ENCODE measurements at places on chromosomes 5 and 9.

DNA sequence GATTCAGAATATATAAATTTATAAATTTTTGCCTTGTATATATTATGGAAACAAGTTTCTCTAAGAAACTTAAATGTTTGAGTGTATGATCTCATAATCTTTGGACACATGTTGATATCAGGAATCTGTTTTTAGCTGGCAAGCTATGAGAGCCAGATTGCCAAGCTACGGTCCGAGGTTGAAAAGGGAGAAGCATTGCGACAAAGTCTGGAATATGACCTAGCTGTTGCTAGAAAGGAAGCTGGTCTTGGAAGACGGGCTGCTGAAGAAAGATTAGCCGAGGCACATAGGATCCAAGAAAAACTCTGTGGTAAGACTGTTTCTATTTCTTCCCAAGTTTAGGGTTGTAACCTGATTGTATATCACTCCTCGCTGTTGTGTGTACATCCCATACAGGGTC, 25.9 kb downstream of the CCDC171 start:
- DNase-seq: no peak

- DNase-seq: no peak
Observed at GRCh38 chr9:134329886-134330285, 3.6 kb downstream of the RXRA start.

DNA sequence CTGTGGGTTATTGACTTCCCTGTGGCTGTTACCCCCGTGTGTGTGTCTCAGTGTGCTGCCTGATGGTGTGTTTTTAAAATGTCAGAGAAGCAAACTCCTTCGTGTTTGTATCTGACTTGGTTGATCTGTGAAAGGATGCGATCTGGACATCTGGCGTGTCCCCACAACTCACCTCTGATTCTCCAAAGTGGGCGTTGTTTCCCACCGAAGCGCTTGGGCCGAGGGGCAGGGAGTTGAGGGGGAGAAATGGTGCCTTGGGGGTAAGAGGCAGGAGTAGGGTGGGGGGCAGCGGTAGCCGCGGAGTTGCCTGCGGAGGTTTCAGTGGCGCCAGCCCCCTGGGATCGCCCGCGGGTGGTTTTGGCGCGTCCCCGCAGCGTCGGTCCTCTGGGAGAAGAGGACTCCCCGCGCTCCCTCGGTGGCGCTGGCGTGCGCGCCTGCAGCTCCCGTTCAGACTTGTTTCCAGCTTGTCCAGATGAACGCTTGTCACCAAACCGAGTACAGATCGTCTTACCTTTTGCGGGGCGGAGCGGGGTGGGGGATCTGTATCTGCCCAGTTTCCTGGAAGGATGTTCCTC, 1.1 kb downstream of the MAST4 start:
- no peak for DNase-seq

- no peak for DNase-seq
Observed at GRCh38 chr9:110626101-110626829, 42.3 kb upstream of the MUSK start.

DNA sequence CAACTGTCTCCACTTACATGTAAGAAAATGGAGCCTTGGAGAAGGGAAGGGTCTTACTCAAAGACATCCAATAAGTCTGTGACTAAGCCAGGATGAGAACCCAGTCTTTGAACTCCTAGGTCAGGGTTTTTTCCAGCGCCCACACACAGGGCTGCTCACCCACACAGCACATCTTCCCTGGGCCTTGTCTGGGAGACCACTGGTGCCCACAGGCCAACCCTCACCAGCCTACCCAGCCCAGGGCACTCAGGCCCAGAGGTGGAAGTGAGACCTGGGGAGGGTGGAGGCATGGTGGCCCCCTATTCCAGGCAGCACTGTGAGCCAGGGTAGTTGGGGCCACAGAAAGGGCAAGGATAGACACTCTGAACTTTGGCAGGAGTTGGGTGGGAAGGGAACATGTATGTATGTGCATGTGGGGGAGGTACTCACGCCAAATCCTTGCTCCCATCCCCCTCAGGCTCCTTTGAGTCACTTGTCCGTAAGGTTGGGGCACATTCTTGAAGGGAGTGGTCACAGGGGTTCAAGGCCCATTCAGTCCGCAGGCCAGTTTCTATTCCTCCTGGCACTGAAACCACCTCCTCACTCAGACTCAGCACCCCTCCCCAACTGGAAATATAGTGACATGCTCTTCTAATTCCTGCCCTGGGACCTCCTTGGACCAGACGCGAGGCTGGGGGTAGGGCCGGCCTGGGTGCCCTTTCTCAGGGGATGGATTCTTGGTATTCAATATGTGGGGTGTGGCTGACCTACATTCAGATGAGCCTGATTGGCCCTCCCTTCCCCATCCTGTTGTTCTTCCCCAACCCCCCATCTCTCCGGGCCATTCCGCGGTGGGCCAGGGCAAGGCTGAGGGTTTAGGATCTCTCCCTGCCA, 2.9 kb upstream of the SLC4A9 start:
- no peak for DNase-seq

DNA sequence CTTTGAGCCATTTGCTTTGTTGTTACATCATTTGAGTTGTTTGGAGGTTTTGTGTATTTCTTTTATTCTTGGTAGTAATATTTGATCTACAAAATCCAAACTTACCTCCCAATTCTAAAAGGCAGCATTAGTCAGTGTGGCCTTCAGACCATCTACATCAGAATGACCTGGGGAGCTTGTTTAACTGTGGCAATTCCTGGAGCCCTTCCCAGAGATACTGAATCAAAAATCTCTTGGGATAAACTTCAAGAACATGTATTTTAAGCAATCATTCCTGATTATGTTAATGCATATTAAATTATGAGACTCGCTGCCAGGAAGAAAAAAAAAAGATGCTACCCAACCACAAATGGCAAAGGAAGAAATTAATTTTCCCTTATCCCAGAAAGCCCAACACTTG, 268.9 kb upstream of the PDE4D start:
- DNase-seq: no peak

DNA sequence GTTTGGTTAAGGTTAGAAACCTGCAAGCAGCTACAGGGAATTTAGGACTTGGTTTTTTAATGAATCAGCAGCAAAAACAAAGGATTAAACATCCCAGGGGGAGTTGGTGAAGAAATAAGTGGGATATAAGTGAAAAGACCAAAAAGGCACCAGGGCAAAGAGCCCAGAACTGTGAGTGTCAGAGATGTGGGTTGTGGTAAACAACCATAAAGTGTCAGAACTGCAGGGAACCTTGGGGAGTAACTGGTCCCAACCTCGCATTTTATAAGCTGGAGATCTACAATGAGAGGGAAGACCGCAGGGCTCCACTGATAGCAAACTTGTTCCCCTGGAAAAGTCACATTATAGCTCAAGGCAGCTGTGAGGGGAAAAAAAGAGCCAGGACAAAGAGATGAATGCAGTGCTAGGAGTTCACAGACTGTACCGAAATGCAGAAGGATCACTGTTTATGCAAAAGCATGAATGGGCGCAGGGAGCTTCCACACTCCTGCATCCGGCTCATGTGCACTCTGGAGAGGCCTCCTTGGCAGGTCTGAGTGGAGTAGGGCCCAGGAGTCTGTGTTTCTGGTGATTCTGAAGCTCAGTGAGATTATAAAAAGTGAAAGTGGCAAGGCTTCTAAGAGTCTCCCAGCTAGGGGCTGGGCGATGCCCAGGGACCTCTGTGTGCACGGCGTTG, 156.3 kb downstream of the GOLPH3 start:
- no peak for DNase-seq

DNA sequence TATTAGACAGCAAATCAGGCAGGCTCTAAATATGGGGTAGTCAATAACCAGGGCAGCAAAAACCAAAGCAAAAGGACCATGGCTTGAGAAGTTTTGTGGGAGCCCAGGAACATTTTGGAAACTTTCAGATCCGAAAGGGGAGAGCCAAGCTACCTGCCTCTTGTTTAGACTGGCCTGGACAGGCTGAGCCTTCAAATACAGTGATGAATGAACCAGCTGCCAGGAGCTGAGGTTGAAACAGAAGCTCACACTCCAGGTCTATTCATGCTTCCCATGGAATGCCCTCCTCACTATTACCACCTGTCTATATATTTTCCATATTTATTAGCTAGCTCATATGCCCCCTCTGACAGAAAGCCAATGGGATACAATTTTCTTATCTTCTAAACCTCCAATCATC, 150.8 kb upstream of the SLC44A1 start:
- no peak for DNase-seq

DNA sequence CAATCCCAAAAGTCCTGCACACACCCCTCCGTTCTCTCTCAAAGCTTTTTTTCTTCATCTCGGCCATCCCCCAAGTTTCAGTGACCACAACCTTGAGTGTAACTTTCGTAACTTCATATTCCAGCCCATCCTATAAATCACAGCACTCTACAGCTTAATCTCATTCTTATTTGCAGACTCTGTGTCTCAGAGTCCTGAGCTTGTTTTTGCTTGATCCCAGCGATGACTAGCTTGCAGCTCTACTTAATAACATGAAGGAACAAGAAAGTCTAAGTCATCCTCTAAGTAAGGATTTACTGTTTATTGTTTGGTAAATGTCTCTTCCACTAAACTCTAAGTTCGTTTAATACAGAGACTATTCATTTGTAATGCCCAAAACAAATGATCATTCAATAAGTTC, 2.6 kb upstream of the SPDL1 start:
- DNase-seq: no peak

DNA sequence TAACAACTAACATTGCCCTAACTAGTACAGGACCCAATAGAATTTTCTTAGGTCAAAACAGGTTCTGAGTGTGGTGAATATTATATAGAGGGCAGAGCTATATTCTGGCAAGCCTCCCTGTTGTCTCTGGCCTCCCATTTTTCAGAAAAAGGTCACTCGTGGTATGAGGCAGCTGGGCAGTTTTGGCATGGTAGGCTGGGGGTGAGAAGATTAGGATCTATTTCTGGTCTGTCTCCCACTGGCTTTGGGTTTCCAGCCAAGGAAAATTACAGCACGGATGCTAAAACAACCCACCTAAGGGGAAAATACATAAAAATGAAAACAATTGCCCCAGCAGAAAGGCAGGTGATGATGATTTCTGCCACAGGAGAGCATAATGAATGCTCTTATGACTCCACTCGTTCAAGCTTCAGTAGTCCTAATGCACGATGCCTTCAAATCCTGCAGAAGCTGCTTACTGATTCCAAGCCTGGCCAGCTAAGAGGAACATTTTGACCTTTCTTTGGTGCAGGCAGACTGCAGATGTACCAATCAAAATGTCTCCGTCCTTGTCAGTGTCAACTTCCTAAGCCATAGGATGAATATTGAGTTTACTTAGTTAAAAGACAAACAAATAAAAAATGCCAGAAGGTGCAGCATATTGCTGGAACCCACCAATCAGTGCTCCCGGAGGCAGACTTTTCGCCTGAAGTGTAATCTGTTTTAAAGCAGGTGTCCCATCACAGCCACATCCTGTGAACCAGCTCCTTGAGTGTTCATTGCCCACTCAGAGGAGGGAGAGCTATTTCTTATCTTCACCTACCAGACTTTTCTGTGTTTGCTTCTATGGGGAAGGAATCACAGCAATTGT, 435.4 kb downstream of the ZSWIM6 start:
- no peak for DNase-seq

DNA sequence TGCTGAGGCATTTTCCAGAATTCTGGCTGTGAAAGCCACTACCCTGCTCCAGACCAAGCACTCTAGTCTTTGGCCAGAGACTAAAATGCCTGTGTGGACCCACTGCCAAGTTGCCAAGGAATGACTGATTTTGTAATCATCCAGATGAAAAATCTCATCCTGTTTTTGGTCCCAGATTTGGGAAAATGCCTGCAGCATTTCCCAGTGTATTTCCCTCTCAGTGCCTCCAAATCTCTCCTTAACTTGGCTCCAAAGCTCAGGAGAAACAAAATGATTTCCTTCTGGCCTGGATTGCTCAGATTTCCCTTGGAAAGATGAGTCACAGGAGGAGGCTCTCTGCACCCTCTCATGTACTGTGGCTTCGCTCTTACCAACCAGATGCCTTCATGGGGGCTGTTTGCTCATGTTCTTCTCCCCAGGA, 335.2 kb upstream of the TARS1 start:
- DNase-seq: no peak

DNA sequence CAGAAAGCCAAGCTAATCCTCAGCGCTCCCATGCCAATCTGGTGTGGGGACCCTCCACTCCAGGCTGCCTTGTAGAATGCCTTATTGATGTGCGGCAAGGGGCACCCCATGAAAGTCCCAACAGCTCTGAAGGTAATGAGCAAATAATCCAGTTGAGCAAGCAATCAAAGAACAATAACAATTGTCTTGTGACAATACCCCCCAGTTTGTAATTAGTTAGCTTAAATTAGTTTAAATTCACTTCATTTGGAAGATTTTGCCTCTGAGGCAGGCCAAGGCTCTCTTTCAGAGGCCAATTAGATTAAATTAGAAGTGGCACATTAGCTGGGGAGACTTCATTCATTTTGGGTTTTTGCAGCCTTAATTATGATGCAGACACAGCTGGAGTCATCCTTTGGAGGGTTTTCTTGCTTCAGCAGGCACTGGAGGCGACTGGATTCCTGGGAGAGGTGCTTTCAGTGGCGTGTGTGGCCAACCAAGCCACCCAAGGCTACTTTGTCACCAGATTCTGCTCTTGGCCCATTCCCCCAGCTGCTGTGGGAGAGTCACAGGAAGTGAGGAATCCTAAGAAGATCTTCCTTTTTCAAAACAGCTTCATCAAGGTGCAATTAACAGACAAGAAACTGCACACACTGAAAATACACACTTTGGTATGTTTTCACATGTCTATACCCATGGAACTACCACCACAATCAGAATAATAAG, 17.9 kb upstream of the FBP1 start:
- no peak for DNase-seq

DNA sequence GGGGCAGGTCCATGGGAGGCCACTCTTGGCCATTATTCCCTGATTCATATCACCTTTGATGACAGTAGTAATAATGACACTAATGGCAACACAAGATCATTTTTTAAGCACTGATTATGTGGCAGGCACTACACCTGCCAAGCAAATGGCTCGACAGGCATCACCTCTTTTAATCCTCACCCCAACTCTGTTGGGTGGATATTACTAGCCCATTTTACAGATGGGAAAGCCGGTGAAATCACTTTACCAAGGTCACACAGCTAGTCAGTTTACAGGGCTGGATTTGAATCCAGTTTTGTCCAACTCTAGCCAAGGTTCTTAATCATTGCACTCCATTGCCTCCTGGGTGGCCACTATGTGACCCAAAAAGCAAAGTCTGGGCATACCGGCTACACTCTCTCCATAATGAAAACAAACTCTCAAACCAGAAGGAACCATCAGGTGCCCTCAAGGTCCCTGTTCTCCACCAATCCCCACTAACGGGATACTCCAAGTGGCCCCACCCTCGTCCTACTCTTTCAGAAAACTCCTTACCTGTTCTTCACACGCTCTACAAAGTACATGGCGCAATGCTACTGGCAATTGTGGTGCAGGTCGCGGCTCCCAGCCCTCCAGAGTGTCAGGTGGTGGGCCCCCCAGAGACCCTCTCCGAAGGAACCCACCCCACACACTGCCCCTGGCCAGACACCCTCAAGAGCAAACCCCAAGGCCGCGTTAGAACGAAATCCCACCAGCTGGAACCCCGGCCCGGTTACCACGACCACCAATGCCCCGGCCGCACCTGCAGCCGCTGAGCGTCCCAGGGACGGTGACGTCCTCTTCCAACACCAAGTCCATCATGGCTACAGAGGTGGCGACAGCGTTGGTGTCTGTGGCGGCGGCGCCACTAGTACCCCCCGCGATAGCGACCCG, 572 bp downstream of the CDK5RAP2 start:
- DNase-seq: no peak

- no peak for DNase-seq
Observed at GRCh38 chr9:78614892-78615291, 318.0 kb downstream of the PSAT1 start.

GRCh38 chr5:64615895-64616294, 74.4 kb upstream of the SHISAL2B start:
- no peak for DNase-seq

All from esophagus squamous epithelium (tissue), 5 donors.